ENCODE measurements at places on chromosomes 11 and 22.

GRCh38 chr11:26846227-26846626 lies 124.4 kb upstream of the SLC5A12 start:
- DNase-seq = peak; percentile 69

DNA sequence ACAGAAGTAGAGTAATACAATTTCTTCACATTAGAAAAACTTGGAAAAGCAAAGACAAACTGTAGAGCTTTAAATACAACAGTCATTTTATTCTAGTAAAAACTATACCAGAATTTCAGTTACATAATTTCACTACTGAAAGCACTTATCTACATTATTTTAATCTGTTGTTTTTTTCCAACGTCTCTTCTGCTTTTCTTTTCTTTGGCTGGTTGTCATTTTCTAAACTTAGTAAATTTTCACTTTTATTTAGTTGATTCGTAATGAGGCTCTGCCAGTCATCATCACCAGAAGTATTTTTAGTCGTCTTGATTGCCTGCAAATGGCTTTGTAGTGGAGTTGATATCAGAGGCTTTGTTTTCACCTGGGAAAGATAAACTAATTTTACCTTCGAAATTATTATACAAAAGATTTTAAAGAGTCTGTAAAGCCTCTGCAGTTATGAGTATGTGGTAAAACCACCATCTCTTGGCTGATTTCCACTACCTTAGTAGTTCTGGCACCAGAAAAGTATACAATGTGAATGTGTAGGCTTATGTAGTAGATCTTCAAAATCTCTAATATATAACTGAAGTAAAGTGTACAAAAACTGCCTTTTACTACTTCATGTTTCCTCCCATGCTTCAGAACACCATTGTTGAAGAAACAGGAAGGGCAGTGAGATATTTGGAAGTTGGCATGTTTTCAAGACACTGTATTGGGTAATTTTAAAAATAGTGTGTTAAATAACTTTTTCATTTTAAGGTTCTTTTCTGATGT lies 19.2 kb downstream of the EIF3M start:
- peak; percentile 29 for DNase-seq

DNA sequence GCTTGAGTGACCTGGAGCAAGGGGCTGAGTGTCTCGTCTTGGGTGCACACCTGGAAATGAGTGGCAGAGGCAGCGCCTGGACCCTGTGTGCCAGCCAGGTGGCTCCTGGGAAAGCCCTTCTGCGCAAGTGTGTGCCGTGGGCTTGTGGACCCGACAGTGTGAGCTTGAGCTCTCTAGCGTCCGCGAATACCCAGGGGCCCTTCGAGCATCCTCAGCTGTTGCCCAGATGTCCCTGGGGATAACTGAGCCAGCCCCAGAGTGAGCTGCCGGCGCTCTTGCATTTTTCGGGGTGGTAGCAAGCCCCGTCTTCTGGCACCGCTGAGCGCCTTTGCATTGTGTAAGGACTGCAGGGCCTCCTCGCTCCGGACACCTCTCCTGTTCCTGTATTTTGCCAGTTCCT lies 399.2 kb downstream of the TBC1D22A start:
- no peak for DNase-seq

DNA sequence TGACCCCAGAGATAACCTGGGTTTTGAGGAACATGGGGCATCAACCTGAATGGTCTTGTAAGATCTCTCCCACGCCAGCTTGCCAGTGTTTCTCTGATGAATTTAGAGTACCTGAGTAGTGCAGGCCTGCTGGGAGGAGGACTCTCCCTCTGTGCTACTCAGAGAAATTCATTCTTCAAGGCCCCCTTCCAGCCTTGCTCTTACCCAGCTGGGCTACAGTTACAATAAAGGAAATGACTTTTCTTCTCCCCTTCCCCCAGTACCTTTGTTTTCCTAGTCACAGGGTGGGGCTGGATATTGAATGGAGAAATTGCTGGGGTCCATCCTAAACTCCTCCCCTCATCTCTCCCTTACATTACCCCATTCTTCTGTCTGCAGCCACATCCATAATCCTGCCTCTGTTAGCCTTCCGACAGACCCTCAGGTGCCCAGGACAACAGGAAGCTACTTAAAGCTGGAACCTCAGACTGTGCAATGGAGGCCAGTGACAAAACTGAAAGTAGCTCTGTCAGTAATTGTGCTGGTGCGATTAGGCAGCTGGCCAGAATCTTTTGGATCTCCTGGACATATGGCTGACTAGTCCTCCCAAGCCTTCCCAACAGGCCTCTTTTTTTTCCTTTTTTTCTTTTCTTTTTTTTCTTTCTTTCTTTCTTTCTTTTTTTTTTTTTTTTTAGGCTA lies 17.4 kb downstream of the LIMK2 start:
- DNase-seq = peak; percentile 38

- DNase-seq = no peak
Observed at GRCh38 chr11:17651681-17652080, 67.7 kb upstream of the MYOD1 start.

Measured in fibroblast of skin of right biceps (primary cell).